ENCODE measurements at places on chromosomes 7 and 10.
A peak's percentile ranks its signal among the peaks of the same experiment; 100 is the strongest.

DNA sequence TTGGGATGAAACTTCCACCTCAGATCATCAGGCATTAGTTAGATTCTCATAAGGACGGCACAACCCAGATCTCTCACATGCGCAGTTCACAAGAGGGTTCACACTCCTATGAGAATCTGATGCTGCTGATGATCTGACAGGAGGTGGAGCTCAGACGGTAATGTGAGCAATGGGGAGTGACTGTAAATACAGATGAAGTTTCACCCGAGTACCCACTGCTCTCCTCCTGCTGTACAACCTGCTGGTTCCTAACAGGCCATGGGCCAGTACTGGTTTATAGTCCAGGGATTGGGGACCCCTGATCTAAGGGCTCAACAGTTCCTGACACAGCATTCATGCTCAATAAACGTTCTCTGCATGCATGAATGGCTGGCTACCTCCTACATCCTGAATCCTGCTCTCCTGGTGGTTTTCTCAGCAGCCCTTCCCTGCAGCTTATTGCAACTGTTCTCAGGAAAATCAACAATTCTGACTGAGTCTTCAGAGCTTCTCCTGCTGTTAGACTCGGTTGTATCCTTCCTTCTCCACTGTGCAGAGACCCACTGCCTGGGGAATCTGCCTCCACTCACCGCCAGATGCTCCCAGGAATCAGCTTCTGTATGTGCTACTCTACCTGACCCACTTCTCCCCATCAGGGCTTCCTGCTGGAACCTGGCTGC is 17.4 kb downstream of the PDE6C start:
- no peak for DNase-seq

DNA sequence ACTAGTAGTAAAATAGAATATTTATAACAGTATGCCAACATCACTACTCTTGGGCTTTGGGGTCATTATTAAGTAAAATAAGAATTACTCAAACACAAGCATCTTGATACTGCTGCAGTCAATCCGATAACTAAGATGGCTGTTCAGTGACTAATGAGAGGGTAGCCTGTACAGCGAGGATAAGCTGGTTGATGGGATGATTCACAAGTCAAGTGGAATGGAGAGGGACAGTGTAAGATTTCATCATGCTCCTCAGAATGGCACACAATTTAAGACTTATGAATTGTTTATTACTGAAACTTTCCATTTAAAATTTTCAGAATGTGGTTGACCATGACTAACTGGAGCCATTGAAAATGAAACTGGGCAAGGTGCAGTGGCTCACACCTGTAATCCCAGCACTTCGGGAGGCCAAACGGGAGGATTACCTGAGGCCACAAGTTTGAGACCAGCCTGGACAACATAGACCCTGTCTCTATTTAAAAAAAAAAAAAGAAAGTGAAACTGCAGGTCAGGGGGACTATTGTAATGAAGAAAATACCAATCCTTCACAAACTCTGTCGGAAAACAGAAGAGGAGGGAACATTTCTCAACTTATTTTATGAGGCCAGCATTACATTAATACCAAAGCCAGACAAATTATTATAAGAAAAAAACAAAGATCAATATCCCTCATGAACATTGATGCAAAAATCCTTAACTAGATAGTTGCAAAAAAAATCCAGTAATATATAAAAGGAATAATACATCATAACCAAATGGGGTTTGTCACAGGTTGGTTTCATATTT is 11.2 kb downstream of the AVL9 start:
- DNase-seq: no peak

- no peak for DNase-seq
Measured at GRCh38 chr7:92681633-92682032, 91.4 kb upstream of the FAM133B start.

DNA sequence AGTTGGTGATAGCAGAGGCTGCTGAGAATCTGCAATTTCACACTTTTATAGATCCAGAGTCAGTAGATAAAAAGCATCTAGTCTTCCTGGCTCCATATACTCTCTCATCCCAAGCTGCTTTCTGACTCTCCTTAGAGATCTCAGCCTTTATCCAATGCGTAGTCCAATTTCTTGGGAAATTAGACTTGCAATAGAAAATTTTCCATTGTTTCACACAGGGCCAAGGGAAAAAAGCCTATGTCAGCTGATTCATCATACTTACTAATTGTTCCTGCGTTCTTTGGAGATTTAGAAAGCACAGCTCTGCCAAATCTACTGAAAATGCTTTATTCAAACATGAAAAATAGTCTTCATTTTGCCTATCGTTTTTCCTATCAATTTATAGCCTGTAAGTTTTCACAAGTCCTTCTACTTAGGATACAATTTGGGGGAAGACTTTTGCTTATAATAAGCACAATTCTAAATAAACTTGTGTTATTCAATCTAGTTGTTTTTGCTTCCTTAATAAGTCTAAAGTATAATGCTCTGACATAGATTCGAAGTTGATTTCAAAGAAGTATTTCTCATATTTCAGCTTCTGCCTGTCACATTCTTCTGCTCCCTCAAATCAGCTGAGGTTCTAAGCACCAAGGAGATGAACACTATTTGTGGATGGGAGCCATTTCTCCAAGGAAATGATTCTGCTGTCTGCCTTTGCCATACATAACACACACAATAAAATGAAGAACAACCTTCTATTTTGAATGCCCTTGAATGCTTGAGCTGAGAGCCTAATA is 165.4 kb downstream of the ADAM12 start:
- DNase-seq: no peak

DNA sequence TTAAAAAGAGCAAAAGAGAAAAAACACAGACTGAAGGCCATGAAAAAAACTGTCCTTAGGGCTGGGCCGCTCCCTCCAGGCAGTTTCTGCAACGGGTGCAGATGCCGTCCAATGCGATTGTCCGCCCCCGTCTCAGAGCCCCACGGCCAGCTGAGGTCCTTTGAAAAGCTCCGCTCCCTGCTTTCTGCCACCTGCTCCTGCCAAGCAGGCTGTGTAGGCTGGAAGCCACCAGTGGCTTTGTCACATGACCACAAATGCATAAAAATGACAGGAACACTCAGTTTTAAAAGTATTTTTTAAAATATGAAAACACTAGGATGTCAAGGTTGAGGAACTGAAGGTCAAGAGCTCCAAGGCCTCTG is 71.7 kb downstream of the AMZ1 start:
- DNase-seq: no peak

GRCh38 chr10:72323108-72323749 is 31.5 kb downstream of the DNAJB12 start:
- no peak for DNase-seq

GRCh38 chr7:101927802-101928201 is 110.4 kb downstream of the CUX1 start:
- no peak for DNase-seq

DNA sequence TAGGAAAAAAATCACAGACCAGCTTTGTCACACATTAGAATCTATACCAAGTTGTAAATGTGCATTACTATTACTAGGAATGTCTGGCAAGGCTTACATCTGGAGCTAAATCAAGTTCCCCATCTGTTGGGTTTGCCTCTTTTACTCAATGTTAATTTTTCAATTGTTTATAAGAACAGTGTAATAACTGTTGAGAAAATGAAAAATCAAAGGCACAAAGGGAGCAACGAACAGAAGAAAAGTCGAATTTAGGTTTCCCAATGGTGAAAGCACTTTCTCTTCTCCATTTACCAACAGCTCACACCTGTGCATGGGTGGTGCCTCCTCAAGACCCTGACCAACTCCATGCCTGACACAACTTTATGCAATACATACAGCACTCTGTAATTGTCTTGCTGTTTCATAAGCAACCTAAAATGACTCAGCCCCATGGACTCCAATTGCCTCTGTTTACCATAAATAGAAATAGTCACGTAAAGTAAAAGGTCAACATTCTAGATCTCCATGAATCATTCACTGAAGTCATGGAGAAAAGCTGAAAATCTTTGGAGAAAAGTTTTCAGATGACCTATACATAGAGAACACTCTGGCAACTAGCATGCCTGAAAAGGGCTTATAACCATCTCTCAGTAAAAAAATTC is 95.5 kb upstream of the KCNIP2 start:
- no peak for DNase-seq

DNA sequence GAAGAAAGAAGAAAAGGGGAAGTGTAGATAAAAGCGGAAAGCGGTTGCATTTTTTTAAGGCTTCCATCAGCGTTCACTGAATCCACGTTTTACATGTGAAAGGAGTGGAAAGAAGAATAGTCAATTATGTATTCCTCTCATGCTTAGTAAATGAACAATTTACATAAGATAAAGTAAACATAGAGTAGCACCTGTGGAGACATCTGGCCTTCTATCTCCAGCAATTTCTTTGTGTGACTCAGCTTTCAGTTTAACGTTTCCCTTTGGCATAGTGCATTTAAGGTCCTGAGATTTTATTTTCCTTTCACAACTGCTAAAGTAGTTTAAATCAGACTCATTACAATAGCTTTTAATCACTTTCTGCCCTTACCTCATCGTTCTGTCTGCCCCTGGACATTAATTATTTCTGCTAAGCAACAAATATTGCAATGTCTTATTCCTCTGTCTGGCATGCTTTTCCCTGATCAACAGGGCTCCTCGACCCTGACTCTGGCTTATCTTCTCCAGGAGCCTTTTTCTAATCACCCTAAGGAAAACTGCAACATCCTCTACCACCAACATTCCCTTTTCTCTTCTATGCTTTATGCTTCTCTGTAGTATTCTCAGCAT is 383.5 kb upstream of the VWC2 start:
- no peak for DNase-seq

DNA sequence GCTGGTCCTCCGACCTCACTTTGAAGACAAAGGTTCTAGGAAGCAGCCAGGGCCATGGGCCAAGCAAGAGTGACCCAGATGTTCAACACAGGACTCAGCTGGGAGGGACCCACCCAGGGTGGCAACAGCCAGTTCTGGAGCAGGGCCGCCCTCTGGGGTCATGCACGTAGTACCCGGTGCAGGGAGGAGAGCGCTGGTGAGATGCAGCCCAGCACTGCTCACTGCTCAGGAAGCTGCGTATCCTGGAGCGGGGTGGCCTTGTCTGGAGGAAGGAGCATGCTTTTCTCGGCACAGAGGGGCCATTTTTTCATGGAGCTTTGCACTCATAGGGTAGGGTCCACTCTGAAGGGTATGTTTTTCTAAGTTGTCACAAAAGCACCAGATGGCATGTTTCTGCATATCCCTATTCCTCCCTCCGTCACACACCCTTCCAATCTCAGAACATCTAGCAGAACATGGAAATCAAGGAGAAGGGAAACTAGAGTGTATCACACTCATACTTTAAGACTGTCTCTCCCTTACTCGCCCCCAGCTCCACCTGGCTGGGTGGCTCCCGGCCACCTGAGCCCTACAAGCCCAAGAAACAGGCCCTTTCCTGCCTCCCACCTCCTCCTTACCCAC is 132.6 kb downstream of the CDH23 start:
- DNase-seq: no peak

DNA sequence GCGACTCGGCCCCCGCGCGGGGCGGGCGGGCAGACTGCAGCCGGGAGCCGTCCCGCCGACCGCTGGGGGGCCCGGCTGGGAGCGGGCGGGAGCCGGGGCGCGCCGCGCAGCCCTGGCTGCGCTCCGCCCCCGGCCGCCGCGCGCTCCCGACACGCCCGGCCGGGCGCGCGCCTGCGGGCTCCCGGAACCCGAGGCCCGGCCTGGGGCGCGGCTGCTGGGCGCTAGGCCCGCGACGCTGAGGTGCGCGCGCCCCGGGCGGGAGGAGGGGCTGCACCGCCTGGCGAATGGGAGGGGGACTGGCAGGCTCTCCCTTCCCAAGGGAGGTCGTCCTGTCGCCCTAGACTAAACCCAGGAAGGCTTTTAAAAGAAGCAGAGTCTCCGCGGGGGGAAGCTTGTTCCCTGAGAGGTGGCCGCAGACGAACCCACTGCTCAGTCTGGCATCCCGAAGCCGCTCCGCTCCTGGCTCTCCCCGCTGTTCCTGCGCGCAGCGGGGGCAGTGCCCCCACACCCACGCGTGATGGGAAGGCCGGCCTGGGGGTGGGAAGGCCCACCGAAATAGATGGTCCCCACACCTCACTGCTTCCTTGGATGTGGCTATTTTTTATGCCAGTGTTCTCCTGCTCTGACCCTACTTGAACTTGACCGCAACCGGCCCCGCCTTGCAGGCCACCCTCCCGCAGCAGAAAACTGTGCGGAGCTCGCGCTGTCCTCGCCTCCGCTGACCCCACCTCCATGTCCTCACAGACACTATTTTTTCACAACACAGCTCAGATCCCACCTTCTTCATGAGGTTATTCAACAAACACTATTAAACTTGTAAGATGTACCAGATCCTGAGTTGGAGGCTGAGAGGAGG is at the start of gene VOPP1:
TSS of gene VOPP1 (minus strand) at position 125 of the 856 bp plus-strand sequence. CDS start 178 bp downstream, outside the sequence.
- peak; percentile 20 for DNase-seq

DNA sequence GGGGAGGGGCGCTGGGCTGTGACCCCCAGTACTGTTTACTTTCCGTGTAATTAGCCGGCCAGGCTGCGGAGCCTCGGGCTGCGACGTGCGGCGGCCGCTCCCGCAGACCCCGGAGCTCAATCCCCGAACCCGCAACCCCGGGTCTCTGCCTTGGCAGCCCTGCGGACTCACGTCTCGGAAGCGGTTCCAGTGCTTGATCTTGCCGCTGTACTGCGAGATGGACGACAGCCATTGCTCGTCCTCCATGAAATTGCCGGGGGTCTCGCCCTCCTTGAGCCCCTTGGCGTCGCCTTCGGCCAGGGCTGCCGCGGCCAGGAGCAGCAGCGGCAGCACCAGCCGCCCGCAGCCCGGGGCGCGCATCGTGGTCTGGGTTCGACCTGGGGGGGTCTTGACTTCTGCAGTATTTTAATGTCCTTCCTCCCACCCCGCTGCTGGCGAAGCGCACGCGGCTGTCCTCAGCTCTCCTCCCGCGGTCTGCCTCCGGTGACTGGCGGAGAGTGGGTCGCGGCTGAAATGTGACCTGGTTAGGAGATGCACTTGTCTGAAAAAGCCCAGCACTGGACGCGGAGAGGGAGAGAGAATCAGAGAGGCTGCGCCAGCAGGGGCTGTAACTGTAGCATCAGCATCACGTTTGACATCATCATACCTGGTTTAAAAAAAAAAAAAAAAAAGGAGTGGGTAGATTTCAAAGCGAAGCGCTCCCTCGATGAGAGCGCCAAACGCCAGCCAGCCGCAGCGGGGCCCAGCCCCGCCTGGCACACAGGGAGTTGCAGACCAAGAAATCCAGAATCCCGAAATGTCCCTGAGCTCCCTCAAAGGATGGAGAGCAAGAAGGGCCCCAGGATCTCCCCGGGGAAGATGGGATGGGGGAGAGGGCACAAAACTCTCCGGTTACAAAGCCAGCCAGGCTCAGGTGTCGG is at the start of gene SPOCK2:
TSS of gene SPOCK2 (minus strand) at position 583 of the 920 bp plus-strand sequence. CDS start at position 360, 223 bp downstream.
- DNase-seq: peak; percentile 43

- DNase-seq: no peak
Measured at GRCh38 chr10:5708356-5708755, 23.7 kb downstream of the TASOR2 start.

GRCh38 chr10:3068968-3069737 is 1.8 kb downstream of the PFKP start:
- DNase-seq: no peak

DNA sequence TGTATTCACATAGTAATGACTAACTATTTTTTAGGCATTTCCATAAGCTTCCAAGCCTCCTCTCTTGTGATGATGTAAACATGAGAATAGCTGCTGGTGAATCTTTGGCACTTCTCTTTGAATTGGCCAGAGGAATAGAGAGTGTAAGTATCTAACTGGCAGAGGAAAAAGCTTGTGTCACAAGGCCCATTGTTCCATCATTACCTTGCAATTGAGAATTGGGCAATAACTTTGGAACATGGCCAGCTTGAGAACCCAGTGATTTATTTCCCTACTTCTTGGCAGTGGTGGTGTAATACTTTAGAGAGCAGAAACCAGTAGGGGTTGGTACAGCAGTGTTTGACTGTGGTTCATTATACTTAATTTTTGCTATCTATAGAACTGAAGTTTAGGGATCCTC is 12.0 kb downstream of the IFRD1 start:
- DNase-seq: no peak

- DNase-seq: no peak
Measured at GRCh38 chr7:88771417-88771816, 11.9 kb downstream of the ZNF804B start.

All from stimulated activated CD8-positive, alpha-beta memory T cell treated with anti-CD3 and anti-CD28 coated beads, Interleukin-4, amount 100 ng/mL, for 1 hour (primary cell).